ENCODE measurements at places on chromosomes 6 and 20.
A peak's percentile ranks its signal among the peaks of the same experiment; 100 is the strongest.

- no peak for DNase-seq
These were observed 228.9 kb downstream of the RNGTT start for GRCh38 chr6:88734544-88734943.

GRCh38 chr20:1467355-1468116, 887 bp upstream of the NSFL1C start:
- DNase-seq: no peak

DNA sequence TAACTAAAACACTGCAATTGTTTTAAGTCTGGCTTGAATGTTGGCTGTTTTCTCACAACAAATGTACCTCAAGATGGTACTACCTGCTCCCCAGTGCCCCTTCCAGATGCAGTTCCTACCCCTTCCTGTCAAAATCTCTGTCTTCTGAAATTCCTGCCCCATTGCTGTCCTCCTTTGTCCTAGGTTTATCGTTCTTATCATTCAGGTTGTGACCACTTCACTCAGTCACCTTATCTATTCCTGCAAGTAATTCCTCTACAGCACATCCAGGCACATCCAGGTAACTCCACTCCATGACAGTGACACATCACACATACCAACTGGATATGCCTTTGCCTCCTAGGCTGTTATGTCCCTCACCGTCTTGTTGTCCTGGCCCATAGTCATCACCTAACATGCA, 90.2 kb downstream of the TRDN start:
- DNase-seq: no peak

DNA sequence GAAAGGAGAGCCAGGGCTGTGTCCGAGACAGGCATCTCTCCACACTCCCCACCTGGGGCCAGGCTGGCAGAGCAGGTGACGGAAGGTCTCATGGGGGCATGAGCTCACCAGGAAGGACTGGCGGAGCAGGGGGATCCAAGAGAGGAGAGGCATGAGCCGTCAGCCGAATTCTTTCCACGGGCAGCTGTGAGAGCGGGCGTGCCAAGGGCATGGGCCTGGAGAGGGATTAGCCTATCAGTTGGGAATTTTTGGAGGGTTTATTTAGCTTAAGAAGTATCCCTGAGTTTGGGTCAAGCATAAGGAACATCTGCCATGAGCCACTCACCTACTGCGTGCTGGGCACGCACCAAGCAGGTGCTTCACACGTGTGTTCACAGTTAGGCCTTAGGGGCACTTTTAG, 60.2 kb upstream of the ZNFX1 start:
- no peak for DNase-seq

- no peak for DNase-seq
These were observed 61.1 kb downstream of the ZBTB2 start for GRCh38 chr6:151330130-151330696.

GRCh38 chr6:145329257-145329656, 406.1 kb downstream of the EPM2A start:
- DNase-seq: no peak

- DNase-seq: no peak
These were observed 36.5 kb upstream of the MPC1 start for GRCh38 chr6:166419286-166419685.

DNA sequence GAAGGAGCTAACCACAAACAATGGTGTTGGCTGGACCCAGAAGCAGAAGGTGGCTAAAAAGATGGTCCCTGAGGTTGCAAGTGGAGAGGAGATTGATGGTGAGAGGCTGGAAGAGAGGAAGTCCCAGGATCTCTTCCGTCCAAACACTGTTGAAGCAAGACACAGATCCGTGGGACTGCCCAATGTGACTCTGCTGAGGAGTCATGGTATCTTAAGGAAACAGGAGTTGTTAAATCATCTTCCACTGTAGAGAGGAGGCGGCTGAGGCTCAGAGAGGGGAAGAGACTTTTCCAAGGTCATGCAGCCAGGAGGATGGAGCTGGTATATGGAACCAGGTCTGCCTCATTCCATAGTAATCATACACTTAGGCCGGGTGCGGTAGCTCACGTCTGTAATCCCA, 4.1 kb upstream of the ZNF335 start:
- DNase-seq: no peak

- DNase-seq: no peak
These were observed 220.1 kb downstream of the HACE1 start for GRCh38 chr6:104639668-104640067.

DNA sequence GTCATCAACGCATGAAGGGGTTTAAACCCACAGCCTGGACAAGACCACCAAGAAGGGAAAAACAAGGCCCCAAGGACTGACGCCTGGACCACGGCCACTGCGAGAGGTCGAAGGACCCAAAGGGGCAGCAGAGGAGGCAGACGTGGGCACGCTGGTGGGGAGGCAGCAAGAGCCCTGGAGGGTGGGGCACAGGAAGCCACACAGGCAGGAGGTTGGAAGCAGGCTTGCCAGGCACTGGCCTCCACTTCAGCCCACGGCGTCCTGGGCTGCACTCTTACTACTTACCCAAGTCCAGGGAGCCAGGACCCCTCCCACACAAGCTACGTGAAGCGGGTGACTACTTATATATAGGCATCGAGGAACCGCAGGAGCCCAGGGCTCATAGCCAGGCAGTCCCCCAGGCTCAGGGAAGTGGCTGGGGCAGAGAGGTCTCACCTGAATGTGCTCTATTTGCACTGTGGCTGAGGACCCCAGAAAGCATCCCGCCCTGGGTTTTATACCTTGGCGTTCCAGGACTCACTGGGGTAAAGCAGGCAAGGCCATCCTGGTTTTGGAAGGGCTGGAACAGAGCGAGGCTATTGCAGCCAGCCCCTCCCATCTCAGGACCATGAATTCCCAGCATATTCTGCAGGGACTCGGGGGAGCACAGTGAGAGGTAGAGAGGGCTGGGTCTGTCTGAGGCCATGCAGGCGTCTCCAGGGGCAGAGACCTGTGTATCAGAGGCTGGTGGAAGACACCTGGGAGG, 113.8 kb upstream of the AFDN start:
- DNase-seq: no peak

DNA sequence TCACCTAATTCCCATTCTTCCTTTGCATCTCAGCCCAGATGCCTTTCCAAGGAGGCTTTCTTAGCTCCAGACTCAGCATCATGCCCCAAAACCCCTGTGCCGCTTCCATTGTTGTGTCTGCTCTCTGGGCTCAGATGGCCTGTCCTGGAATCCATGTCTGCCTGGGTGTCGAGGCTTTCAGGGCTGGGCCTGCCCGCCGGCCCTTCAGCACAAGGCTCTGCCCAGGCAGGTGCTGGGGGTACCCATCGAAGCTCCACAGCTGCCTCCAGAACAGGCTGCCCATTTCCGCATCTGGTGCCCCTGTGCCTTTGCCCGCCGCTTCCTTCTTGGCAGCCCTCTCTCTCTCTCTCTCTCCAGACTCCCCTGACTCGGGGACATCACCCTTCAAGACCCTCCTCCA, 1.2 kb downstream of the CPXM1 start:
- DNase-seq: no peak

DNA sequence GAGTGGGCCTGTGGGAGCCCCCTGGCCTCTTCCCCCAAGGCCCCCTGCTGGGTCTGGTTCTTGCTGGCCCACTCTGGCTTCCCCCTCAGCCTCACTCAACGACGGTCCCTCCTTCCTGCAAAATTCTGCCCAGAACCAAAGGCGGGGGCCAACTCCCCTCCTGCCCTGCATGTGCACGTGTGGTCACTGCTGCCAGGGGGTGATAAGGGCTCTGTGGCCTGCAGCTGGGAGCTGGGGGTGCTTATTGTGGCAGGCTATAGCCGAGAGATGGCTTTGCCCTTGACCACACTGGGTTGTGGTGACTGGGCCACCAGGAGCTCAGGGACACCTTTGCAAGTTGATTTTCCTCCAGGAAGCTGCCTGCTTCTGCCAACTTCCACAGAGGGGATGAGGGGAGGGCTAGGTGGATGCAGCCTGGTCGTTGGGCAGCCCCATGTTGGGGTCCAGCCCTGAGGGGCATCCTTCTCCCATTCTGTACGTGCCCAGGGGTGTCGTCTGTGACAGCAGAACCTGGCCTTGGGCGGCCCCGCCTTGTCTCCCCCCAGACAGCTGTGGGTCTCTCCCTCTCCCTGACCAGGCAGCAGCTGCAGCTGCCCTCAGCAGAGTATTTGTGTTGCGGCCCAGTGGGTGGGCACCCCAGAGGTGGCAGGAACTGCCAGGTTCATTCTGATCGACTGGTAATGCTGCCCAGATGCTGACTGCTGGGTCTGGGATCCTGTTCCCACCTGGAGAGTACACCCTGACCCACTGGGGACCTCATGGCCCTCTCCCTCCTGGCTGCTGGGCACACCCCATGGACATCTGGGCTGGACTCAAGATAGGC, 5.6 kb downstream of the TCEA2 start:
- DNase-seq: no peak

- no peak for DNase-seq
These were observed 368.1 kb upstream of the MARCKS start for GRCh38 chr6:113488812-113489685.

- DNase-seq: no peak
These were observed 1.5 kb upstream of the TAAR6 start for GRCh38 chr6:132568611-132569010.

DNA sequence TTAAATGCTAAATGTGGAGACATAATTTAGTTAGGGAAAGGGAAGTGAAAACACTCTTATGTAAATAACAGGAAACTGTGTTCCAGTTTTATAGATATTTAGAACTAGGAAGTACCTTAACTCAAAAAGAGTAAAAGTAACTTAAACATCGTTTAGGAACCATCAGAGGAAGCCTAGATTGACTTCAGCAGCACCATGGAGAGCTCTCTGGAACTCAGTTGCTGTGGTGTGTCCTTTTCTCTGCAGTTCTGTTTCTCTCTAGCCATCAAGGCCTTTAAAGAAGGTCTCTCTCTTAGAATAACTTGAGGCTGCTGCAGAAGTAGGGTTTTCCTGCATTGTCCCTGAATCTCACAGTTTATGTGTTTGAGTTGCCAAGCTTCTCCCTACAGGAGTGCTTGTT, 26.9 kb downstream of the CLVS2 start:
- peak; percentile 11 for DNase-seq

DNA sequence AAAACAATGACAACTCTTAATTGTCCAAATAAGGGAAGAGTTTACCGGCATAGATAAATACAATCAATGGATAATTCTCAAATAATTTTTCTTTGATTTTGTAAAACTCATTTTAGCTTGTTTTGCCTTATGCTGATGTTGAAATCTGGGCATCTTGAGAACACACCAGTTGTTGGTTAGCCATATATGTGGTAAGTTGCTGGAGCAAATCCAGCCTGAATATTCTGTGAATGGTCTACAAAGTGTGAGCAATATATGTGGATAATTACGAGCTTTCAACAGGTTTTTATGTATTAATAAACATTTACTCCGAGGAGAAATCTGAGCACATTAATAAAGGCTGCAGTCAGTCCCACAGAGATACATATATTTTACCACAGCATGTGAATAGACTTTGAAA, 423.6 kb downstream of the BCKDHB start:
- DNase-seq: no peak

- no peak for DNase-seq
These were observed 7.6 kb upstream of the ADIG start for GRCh38 chr20:38573413-38573812.

DNA sequence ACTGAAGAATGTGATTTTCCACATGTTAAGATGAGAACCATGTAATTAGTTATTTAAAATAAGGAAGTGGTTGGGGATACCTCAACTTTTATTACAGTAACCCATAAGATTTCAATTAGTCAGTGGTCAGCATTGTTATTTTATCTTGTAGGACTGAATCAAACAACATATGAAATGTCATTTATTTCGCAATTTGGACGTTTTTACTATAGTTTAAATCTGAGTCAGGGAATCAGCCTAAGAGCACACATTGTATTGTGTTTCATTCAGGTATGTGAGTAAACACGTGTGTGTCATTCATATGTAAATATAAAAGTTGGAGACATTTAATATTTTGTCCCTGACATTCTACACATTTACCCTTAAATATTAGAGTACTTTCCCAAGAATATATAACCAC, 1418.7 kb downstream of the GRIK2 start:
- DNase-seq: no peak

- no peak for DNase-seq
These were observed 2.4 kb downstream of the DYNLT1 start for GRCh38 chr6:158642097-158642601.

GRCh38 chr6:154752022-154752421, 18.8 kb downstream of the SCAF8 start:
- no peak for DNase-seq

DNA sequence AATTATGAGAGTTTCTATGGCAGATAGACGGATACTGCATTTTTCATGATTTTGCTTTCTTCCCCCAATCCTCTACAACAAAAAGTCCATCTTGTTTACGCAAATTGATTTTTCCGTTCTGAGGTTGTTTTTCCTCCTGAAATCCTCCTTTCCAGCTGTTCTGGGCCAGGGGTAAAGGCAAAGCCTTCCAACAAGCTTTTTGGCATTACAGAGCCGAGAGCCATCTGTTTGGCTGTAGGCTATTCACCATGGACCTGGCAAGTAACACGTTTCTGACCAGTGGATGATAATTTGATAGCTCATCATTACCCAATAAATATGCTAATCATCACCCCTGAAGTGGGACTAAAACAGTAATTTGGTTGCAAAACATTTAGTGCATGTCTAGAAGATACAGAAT, 226.5 kb downstream of the CBLN4 start:
- DNase-seq: no peak

GRCh38 chr6:3894590-3895311, 45.6 kb downstream of the FAM50B start:
- no peak for DNase-seq

DNA sequence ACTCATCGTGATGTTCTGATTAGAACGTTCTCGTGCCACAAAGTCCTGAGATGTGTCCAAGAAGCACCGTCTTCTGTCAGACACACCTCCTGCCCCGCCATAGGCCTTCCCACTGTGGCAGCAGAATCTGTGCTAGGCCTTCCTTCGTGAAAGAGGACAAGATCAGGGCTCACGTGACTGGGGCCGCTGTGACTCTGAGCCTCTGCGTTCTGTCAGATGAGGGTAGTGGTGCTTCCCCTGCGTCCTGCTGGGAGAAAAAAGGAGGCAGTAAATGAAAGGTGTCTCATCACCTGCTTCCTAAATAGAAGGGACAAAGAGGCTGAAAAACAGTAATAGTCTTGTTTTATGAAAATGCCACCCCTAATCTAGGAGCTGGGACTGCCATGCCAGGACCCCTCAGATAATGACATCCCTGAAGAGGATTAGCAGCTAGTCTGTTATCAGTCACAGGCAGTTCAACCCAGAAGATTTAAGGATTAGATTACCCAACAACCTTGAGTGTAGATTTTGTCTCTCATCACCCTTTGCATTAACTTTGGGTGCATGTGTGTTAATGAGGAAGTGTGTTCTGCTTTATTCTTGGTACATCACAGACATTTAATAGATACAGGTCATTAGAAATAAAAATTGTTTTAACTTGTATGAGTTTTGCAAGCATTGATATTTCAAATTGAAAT, 4.1 kb downstream of the DNAJC5 start:
- DNase-seq: no peak

GRCh38 chr6:16274885-16275589, 36.6 kb downstream of the GMPR start:
- DNase-seq: no peak

DNA sequence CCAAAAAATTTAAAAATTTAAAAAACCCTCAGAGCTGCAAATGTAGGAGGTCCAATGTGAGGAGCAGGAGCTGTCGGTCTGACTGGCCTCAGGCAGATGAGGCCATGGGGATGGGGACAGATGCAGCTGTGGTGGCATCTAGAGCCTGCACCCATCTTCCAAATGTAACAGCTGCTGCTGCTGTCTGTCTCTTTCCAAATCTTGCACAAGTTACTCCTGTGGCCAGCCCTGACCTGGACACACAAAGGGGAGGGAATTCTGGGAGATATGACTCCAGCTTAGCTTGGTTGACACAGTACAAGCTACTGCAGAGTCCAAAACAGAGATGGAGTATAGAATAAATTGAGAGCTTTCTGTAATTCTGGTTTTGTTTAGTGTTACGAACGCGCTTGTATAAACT, 115.2 kb downstream of the PRND start:
- no peak for DNase-seq

GRCh38 chr6:25659633-25660368, 7.8 kb downstream of the SCGN start:
- no peak for DNase-seq

Data from neuronal stem cell (in vitro differentiated cells).